Sigmoid colon (tissue), 7 donors: ENCODE measurements at places on chromosomes 5 and 9. TPM values are rescaled to one million over a fixed set of nuclear protein-coding genes. Genes with fewer than 3 reads are reported as not detected.

- DNase-seq, result no peak
These were observed 261.5 kb downstream of the PARP8 start for GRCh38 chr5:50927953-50928352.

Gene MYOZ3
- total RNA-seq, result 0.33 TPM

DNA sequence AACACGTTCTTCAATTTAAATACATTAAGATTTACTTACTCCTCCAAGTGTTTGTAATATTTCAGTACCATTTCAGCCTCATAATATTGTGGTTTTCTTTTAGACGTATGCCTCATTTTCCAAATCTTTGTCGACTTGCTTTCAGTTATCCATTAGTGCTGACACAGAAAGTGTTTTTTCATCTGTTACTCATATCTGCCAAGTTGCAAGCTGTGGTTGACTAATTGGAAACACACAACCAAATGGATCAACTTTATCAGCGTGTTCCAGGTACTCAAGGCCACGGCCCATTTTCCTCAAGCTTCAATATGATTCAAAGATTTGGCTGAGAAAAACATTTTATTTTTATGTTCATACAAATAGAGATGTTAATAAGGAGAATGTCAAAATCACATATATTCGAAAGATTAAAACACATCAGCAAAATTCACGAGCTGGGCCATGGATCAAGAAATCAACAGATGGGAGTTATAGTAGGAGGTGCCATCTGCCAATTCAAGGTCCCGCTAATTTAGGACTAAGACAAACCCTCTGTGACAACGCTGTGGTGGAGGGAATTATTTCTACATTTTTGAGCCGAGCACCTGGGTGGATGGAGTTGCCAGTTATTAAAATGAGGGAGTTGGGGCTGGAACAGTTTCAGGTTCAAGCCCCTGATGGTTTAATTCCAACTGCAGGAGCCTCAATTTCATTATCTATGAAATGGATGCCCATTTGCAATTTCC is 27.2 kb upstream of the CCNJL start:
- DNase-seq, result peak; percentile 17

DNA sequence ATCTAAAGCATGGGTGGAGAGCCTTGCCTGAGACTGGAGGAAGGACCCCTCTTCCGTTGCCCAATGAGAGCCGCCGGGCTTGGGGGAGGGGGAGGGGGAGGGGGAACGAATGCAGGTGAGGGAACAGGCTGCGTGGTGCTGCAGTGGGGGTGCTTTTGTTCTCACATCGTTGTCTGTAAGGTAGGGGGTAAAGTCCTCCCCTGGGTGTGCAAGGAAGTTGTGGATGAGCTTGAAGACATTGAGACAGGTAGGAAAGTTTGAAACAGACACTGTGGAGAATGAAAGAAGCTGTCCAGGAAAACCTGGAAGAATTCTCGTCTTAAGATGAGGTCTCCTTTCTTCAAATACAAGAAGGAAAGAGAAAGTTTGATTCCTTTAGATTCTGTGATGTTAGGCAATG is 94.1 kb upstream of the LIFR start:
- no peak for DNase-seq
